Stimulated activated CD4-positive, alpha-beta T cell treated with anti-CD3 and anti-CD28 coated beads, Interleukin-1b, Interleukin-23, amount 100 ng/mL, for 1 hour (primary cell): ENCODE measurements at places on chromosomes 16 and 17.

DNA sequence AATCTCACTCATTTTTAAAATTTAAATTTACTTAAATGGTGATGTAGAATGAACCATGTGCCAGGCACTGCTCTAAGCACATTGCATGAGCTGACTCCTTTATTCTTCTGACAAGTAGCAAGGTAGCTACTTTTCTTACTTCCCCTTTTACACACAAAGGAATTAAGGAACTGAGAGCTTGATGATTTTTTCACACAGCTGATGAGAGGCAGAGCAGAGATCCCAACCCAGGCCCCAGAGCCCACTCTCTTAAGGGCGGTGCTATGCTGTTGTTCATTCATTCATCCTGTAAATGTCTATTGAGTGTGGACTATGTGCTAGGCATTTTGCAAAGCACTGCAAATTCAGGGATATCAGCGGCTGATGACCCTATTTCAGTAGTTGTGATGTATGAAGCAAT, 17.9 kb downstream of the SEC14L5 start:
- DNase-seq: no peak

DNA sequence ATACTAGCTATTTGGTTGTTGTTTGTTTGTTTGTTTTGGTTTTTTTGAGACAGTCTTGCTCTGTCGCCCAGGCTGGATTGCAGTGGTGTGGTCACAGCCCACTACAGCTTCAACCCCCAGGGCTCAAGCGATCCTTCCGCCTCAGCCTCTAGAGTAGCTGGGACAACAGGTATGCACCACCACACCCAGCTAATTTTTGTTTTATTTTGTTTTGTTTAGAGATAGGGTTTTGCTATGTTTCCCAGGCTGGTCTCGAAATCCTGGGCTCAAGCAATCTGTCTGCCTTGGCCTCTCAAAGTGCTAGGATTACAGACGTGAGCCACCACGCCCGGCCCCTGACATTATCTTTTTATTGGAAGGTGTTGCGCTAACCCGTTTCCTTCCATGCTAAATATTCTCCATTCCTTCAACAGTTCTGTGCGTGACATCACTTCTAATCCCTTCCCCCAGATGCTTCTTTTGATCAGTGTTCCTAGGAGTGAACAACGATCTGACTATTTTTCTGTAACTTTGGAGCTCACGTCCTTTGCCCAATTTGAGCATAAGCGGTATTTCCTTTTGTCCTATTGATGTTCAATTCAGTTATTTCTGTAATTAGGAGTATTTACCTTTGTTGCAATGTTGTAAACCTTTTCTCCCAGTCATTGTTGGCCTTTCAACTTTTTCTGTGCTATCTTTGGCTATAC, 30.2 kb upstream of the EMP2 start:
- DNase-seq: no peak

GRCh38 chr17:82605939-82606600, 42.2 kb downstream of the WDR45B start:
- DNase-seq: no peak

- DNase-seq: no peak
Measured at GRCh38 chr17:50354776-50355175, 8.8 kb downstream of the XYLT2 start.

DNA sequence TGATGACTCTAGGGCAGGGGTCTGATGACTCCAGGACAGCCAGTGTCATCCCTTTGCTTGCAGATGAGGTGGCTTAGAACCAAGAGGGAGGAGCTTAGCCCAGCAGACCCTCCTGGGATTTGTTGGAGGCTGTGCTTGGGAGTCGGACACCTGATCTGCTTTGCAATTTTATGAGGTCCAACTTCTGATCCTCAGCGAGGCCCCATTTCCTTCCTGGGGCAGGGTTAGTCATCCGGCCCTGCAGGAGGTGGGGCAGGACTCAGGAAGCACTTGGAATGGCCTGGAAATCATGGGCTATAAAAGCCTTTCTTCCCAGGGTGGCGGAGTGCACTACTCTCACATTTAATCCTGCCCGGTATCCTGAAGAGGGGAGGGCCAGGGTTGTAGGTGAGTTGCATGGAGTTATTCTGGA, 168.5 kb downstream of the MSI2 start:
- no peak for DNase-seq

DNA sequence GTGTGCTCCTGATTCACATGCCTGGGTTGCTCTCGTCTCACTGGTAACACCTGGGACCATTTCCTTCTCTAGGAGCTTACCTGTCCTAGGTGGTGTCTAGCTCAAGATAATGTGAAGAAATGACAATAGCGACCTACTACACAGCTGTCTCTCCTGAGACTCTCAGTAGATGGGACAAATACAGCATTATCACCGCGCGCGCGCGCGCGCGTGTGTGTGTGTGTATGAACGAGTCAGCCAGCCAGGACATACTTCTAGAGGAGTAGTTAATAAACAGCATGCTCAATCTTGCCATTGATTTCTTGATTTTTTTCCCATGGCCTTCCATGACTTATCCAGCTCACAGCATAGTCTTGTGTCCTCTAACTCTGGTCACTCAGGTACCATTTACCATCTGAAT, 268.6 kb downstream of the PHKB start:
- no peak for DNase-seq

- no peak for DNase-seq
Measured at GRCh38 chr17:15453246-15453645, 14.2 kb downstream of the CDRT4 start.

DNA sequence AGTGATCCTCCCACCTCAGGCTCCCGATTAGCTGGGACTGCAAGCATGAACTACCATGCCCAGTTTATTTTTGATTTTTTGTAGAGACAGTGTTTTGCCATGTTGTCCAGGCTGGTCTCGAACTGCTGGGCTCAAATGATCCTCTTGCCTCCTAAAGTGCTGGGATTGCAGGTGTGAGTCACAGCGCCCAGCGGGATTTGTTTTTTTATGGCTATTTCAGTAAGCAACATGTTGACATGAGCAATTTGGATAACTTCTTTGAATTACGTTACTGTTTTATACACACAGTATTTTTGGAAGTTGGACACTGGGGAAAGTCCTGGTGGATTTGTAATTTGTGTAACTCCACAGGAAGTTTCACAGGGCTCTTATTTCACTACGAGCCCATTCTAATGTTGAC, 18.5 kb upstream of the RHOT1 start:
- no peak for DNase-seq
